ENCODE measurements at places on chromosomes 2 and 18.

GRCh38 chr2:28768952-28769351, 17.3 kb downstream of the PPP1CB start:
- DNase-seq, result no peak

- DNase-seq, result no peak
Observed at GRCh38 chr18:77671456-77672167, 422.0 kb downstream of the GALR1 start.

GRCh38 chr2:138207074-138207930, 243.0 kb downstream of the HNMT start:
- DNase-seq, result no peak

- no peak for DNase-seq
Observed at GRCh38 chr2:33219114-33219513, 257.3 kb upstream of the RASGRP3 start.

- no peak for DNase-seq
Observed at GRCh38 chr2:200270732-200271131, 35.8 kb upstream of the SPATS2L start.

DNA sequence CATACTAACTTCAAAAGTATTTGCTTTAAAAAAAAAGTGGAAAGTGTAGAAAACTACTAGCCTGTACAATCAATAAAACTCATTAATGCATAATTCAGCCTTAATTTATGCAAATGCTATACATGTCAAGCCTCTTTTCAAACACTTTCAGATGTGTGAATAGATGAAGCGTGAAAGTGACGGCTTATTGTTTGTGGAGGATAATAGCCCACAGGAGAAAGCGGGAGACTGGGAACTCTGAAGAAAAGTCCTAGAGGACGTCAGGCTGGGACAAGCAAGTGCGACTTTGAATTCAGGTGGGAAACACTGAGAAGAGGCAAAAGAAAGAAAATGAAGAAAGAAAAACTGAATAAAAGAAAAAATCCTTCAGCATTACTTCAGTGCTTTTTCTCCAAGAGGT, 108.5 kb downstream of the STK39 start:
- DNase-seq, result no peak

Data from stimulated activated CD8-positive, alpha-beta memory T cell treated with anti-CD3 and anti-CD28 coated beads, Interleukin-7, amount 100 ng/mL, for 1 hour (primary cell).